Activated B cell treated with CpG ODN at 0.5 μM for 24 hours (primary cell): ENCODE measurements at places on chromosomes 12 and 14. TPM values are rescaled to one million over a fixed set of nuclear protein-coding genes. Genes with fewer than 3 reads are reported as not detected.

DNA sequence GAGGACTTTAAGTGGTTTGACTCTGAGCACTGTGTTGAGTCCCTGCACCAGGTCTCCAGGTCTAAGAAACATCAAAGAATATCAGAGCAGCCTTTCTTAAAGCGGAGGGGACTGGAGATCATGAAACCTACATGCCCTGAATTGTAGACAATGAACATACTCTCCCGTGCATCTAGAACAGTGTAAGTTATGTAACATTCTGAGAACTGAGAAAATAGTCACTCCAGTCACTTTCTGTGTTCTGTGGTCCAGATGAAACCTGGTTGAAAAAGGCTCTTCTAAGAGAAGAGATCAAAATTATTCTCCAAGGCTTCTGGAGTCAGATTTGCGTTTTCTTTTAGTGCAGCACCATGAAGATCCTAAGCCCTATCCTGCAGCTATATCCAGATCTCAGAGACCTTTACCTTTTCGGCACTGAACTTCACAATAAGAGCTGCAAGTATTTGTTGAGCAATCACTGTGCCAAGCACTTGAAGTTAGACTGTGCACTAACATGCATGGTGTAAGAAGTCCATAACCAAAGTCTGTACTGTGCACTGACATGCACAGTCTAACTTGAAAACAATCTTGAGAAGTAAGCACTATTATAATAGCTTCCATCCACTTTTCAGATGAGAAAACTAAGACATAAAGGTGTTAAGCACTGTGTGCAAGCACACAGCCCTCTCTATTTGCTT lies 65.6 kb upstream of the TMEM263 start:
- H3K27me3 ChIP-seq = peaks cover 50% of the 10 kb centered on the region
- H3K36me3 ChIP-seq = peaks cover 5% of the 10 kb centered on the region
- H3K4me3 ChIP-seq = no peak overlapping the region

GRCh38 chr12:29224572-29224971 lies 75.5 kb downstream of the FAR2 start:
- H3K27me3 ChIP-seq = no peaks in the 10 kb centered on the region
- no peak overlapping the region for H3K4me3 ChIP-seq
- no peak overlapping the region for H3K27ac ChIP-seq
- H3K4me1 ChIP-seq = no peaks in the 10 kb centered on the region
- no peak for DNase-seq

- no peaks in the 10 kb centered on the region for H3K27me3 ChIP-seq
- no peak for DNase-seq
- H3K4me3 ChIP-seq = peak overlapping the region; percentile 92
- peaks cover 37% of the 10 kb centered on the region for H3K4me1 ChIP-seq
Measured at GRCh38 chr12:123713823-123714585, 1.9 kb downstream of the ATP6V0A2 start.

- H3K27ac ChIP-seq = no peak overlapping the region
- H3K27me3 ChIP-seq = no peaks in the 10 kb centered on the region
- H3K4me3 ChIP-seq = no peak overlapping the region
- H3K36me3 ChIP-seq = no peaks in the 10 kb centered on the region
Measured at GRCh38 chr12:100926669-100927248, 132.2 kb downstream of the ANO4 start.

DNA sequence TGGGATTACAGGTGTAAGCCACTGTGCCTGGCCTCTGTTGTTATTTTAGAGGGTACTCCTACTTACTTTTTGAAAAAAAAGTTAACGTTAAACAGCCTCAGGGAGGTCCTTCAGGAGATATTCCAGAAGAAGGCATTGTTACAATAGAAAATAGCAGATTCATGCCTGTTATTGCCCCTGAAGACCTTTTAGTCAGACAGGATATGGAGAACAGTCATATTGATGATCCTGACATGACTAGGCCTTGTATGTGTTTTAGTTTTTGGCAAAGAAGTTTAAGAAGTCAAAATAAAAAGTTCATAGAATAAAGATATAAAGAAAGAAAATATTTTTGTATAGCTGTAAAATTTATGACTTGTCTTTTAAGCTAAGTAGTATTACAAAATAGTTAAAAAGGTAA lies 45.3 kb downstream of the WASHC3 start:
- H3K4me3 ChIP-seq = no peak overlapping the region
- H3K4me1 ChIP-seq = peaks cover 4% of the 10 kb centered on the region
- peaks cover 56% of the 10 kb centered on the region for H3K36me3 ChIP-seq
- no peak overlapping the region for H3K27ac ChIP-seq
- no peak for DNase-seq

DNA sequence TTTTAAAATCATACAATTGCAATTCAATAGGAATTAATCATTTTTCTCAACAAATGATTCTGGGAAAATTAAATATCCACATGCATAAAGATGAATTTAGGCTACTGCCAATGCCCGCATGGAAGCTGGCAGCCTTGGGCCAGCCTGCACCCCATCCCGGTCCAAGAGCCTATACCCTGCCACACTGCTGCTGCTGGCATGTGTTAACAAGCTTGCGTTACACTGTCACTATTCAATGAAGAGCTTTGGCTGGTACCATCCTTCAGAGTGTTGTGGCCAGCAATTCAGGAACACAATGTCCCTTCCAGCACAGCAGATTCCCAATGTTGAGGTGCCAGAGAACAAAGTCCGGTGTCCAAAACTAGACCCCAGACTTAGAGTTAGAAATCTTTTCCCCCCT lies 13.6 kb upstream of the TAS2R14 start:
- no peak for DNase-seq
- H3K36me3 ChIP-seq = peaks cover 21% of the 10 kb centered on the region
- H3K4me1 ChIP-seq = no peaks in the 10 kb centered on the region
- no peak overlapping the region for H3K4me3 ChIP-seq
- H3K27ac ChIP-seq = no peak overlapping the region
- no peaks in the 10 kb centered on the region for H3K27me3 ChIP-seq

DNA sequence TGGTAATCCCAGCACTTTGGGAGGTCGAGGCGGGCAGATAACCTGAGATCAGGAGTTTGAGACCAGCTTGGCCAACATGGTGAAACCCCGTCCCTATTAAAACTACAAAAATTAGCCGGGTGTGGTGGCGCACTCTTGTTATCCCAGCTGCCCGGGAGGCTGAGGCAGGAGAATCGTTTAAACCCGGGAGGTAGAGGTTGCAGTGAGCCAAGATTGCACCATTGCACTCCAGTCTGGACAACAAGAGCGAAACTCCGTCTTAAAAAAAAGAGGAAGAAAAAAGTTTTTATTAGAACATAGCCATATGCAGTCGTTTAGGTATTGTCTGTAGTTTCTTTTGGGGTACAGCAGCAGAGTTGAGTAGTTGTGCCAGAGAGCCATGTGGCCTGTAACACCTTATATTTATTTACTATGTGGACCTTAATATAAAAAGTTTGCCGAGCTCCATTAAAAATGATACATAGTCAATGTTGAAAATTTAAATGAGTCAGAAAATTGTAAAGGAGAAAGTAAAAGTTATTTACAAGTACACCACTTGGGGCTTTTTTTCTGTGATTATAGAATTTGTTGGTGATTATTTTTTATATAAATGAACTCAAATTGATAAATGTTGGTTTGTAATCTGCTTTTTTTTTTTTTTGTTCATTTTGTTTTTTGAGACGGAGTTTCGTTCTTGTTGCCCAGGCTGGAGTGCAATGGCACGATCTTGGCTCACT lies 2.2 kb downstream of the ADIPOR2 start:
- H3K27ac ChIP-seq = peak overlapping the region; percentile 41
- H3K4me1 ChIP-seq = peaks cover 62% of the 10 kb centered on the region
- H3K27me3 ChIP-seq = no peaks in the 10 kb centered on the region
- peak overlapping the region; percentile 73 for H3K4me3 ChIP-seq
- peaks cover 13% of the 10 kb centered on the region for H3K36me3 ChIP-seq

DNA sequence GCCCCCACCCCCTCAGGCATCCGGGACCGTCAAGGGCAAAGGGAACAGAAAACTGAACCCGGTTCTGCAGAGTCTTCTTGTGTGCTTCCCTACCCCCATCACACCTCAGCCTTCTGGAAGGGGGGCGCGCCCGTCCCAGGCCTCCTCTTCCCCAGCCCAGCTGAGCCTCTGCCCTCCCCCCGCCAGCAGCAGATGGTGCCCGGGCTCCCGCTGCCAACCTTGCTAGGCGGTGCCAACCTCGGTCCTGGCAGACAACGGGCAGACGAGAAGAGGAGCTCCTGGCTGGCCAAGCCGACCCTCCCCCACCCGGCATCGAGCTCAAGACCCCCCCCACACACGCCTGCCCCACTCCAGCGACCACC lies 8.7 kb downstream of the STAC3 start:
- peaks cover 11% of the 10 kb centered on the region for H3K27me3 ChIP-seq
- DNase-seq = no peak
- peaks cover 64% of the 10 kb centered on the region for H3K4me1 ChIP-seq
- H3K36me3 ChIP-seq = peaks cover 10% of the 10 kb centered on the region
- H3K27ac ChIP-seq = peak overlapping the region; percentile 84
- H3K4me3 ChIP-seq = peak overlapping the region; percentile 89

- peaks cover 24% of the 10 kb centered on the region for H3K27me3 ChIP-seq
- H3K4me1 ChIP-seq = no peaks in the 10 kb centered on the region
- H3K27ac ChIP-seq = no peak overlapping the region
- H3K36me3 ChIP-seq = peaks cover 3% of the 10 kb centered on the region
Measured at GRCh38 chr14:49427117-49427516, 159.1 kb downstream of the RPS29 start.

DNA sequence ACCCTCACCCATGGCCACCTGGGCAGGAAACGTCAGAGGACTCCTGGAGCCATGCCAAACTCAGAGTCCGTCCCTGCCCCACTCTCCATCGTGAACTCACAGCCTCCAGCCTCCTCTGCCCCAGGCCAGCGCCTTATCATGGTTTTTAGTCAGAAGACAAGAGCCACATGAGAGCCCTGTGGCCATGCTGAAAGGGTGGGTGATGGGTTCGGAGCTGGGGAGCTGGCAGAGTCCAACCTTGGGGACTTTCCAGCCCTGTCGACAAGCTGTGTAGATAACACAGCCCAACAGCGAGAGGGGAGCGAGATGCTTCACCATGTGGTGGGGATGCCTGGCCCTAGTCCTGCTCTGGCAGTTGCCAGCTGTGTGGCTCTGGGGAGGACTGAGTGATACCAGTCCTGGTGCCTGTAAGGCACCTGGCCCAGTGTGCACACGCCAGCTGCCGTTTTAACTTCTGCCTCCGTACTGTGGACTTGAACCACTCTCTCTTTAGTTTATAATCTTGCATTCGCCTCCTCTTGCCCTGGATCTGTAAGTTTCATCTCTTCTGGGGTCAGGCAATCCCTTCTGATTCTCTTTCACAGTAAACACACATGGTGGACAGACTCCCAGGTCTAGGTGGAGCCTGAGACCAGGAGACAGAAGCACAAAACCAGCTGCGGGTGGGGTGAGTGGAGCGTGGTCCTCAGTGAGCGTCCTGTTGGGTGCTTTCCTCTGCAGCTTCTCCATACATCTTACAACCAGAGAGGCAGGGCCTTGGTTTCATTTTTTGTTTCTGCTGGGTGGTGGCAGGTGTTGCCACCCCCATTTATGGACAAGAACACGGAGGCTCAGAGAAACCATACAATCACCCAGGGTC lies 55.3 kb downstream of the RIN3 start:
- peaks cover 12% of the 10 kb centered on the region for H3K36me3 ChIP-seq
- peak overlapping the region; percentile 67 for H3K4me3 ChIP-seq
- H3K27ac ChIP-seq = peak overlapping the region; percentile 95
- peak; percentile 34 for DNase-seq

DNA sequence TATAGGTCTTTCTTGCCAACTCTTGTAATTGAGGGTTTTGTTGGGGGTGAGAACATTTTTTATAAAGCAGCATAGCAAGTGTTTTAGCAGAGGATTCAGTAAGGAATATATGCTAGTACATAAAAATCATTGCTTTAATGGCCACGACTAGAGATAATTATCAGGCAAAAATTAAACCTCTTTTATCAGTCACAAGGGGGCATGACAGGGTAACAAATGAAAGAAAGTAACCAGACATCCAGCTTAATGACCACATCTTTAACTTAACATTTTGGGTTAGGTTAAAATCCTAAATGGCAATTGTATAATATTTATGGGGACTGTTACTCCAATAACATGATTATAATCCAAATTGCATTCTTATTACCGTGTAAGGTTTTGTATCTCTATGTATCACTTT lies 119.6 kb downstream of the LRRIQ1 start:
- no peaks in the 10 kb centered on the region for H3K36me3 ChIP-seq
- H3K4me1 ChIP-seq = no peaks in the 10 kb centered on the region
- DNase-seq = no peak

DNA sequence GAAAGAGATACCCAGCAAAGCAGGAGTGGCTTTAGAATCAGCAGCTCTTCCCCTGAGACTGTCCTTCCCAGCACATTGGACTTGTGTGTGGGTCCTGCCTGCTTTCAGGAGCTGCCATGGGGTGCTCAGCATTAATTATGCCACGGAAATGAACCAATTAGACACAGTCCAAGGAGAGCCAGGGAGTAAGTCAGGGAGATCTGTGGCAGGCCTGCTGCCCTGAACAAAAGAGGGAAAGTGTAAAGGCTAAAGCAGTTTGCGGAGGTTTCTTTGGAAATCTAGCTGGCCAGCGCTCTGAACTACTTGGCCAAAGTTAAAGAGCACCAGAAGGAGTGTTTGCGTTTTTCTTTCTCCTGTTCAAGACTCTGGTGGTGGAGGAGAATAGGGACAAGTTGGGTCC lies 65.7 kb upstream of the SRSF5 start:
- H3K27ac ChIP-seq = peak overlapping the region; percentile 46
- peaks cover 26% of the 10 kb centered on the region for H3K36me3 ChIP-seq
- no peak overlapping the region for H3K4me3 ChIP-seq
- H3K4me1 ChIP-seq = peaks cover 90% of the 10 kb centered on the region
- no peak for DNase-seq

- no peaks in the 10 kb centered on the region for H3K36me3 ChIP-seq
- H3K27me3 ChIP-seq = no peaks in the 10 kb centered on the region
- no peak overlapping the region for H3K4me3 ChIP-seq
Measured at GRCh38 chr12:82996168-82996812, 309.6 kb downstream of the TMTC2 start.

GRCh38 chr12:31737763-31738162 lies 8.9 kb upstream of the AMN1 start:
- no peak overlapping the region for H3K4me3 ChIP-seq
- H3K27ac ChIP-seq = no peak overlapping the region
- H3K27me3 ChIP-seq = no peaks in the 10 kb centered on the region
- H3K4me1 ChIP-seq = peaks cover 71% of the 10 kb centered on the region

- H3K27me3 ChIP-seq = peaks cover 9% of the 10 kb centered on the region
- DNase-seq = no peak
- H3K4me3 ChIP-seq = no peak overlapping the region
- no peaks in the 10 kb centered on the region for H3K36me3 ChIP-seq
Measured at GRCh38 chr12:58296863-58297262, 355.5 kb downstream of the ATP23 start.

Gene ZC2HC1C
- total RNA-seq = 0.91 TPM in 1 of 2 replicates, not detected in the other

Gene JAG2
- 0.07 and 0.44 TPM in 2 replicates for total RNA-seq

Gene IL22
- not detected in 2 replicates for total RNA-seq

Gene DCAF5
- total RNA-seq = 44.4 and 50.8 TPM in 2 replicates

Gene SMIM41
- 0.24 TPM in 1 of 2 replicates, not detected in the other for total RNA-seq
